ENCODE measurements at places on chromosomes 4 and X. TPM values are rescaled to one million over a fixed set of nuclear protein-coding genes. Genes with fewer than 3 reads are reported as not detected.

DNA sequence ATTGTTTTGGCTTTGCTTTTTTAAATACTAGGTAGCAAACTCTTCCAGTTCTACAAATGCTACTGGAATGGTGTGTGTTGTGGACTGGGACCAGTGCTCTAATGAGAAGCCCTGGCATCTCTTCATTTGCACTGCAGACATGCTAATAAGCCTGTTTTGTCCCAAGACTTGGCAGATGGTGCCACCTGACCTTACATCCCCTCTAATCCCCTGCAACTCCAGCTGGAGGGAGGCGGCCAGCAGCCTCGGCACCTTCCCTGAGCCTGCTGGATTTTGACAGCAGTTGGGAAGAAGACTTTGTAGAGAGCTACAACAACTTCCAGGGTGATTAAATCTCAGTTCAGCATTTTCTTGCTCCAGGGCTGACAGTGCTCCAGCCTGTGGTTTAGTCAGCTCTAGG, 200.0 kb downstream of the DCLK2 start:
- H3K4me3 ChIP-seq, result no peak overlapping the region
- no peak overlapping the region for H3K27ac ChIP-seq
- H3K4me1 ChIP-seq, result no peaks in the 10 kb centered on the region
- H3K36me3 ChIP-seq, result peaks cover 28% of the 10 kb centered on the region

DNA sequence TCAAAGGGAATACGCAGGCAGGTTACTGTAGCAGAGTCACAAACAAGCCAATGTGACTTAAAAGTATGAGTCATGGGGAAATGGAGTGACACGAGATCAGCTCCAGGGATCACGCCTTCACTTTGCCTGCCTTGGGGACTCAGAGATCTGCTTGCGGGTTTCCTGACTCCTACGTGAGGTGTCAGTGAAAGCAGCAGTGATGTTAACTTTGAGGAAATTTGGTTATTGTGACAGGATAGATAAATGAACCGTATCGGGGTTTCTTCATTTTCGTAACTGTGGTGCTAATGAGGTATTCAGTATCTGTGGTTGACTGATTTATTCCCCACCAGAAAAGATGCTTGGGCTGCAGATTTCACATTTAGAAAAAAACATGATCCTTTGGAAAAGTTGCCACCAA, 383.3 kb upstream of the ZFP42 start:
- no peaks in the 10 kb centered on the region for H3K4me1 ChIP-seq
- H3K27ac ChIP-seq, result no peak overlapping the region
- H3K4me3 ChIP-seq, result no peak overlapping the region

NUDT6 gene
- total RNA-seq, result 4.0 TPM

GRCh38 chr4:139245590-139245989, 34.4 kb downstream of the MGARP start:
- no peaks in the 10 kb centered on the region for H3K36me3 ChIP-seq
- H3K27me3 ChIP-seq, result no peaks in the 10 kb centered on the region
- no peak overlapping the region for H3K27ac ChIP-seq
- no peak overlapping the region for H3K4me3 ChIP-seq
- peaks cover 14% of the 10 kb centered on the region for H3K4me1 ChIP-seq
- DNase-seq, result no peak

GRCh38 chr4:108852691-108853090, 89.8 kb upstream of the ETNPPL start:
- H3K27ac ChIP-seq, result no peak overlapping the region
- no peaks in the 10 kb centered on the region for H3K27me3 ChIP-seq
- H3K36me3 ChIP-seq, result 0 out of 3 replicates have a peak, but pooled peaks cover 2% of the 10 kb centered on the region
- peaks cover 3% of the 10 kb centered on the region for H3K4me1 ChIP-seq
- no peak overlapping the region for H3K4me3 ChIP-seq

CPLX1 gene
- total RNA-seq, result 0.90 TPM

GYPB gene
- total RNA-seq, result not detected

GRIA3 gene
- total RNA-seq, result 2.4 TPM

DNA sequence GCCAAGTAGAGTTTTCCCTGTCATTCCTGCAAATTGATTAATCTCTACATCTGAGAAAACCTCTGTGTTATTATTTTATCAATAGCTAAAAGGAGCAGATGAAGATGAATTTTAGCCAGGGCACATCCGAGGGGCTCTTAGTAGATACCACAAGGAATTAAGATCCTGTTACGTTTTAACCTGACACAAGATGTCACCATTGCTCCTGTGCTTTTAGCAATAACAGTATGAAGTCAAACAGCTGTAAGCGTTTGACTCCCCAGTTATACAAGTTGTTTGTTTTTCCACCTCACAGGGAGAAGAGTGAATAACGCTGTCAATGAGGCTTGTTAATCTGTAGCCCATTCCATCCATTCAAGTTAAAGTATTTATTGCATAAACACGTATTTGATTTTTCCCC, 76.0 kb upstream of the AP1S2 start:
- H3K27me3 ChIP-seq, result no peaks in the 10 kb centered on the region
- peaks cover 7% of the 10 kb centered on the region for H3K4me1 ChIP-seq
- H3K4me3 ChIP-seq, result no peak overlapping the region
- no peak overlapping the region for H3K27ac ChIP-seq

FRMPD4 gene
- 0.18 TPM for total RNA-seq

SCD5 gene
- 0.68 TPM for total RNA-seq

Data from H9 (cell line).